ENCODE measurements at places on chromosomes 2 and 18.

DNA sequence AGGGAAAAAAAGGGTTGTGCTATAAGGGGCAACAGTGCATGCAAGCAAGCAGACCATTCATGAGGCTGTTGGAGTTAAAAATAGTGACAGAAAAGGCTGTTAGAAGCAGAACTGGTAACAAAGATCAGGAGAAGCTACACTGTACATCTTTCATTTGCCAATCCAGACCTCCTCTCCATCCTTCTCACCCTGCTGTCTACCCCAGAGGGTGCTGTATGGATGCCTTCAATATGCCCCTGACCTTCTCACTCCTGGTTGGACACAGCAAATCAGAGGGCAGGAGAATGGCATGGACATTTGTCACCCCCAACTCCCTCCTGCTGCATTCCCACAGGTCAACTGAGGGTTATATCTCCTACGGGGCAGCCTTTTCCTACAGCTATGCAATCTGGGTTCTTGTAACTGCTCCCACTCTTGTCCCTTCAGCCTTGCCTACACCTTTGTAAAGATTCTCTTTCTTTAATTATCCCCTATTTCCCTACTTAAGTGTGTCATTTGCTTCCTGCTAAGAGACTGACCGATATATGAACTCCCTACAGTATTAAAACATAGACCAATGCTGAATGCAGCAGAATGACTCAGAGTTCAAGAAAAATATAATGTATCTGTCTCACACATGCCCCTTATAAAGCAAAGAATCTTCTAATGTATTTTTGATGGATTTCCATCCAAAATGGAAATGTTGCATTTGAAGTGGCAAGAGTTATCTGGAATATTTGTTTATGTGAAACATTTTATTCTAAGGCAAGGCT is 169.2 kb upstream of the NCKAP5 start:
- no peak for DNase-seq

DNA sequence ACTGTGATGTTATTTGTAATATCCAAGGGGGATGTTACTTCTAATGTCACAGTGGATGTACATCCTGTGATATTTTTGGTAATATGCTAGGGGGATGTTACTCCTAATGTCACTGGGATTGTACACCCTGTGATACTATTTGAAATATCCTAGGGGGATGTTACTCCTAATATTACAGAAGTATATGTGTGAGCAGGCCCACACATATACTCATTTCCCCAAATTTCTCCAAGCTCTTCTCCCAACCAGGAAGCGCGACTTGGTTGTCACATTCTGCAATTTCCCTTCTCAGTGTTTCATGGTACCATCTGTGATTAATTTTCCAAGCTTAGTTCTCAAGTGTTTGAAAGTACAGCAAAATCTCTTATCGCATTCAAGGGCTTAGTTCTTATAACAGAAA is 29.5 kb upstream of the CHN1 start:
- no peak for DNase-seq

DNA sequence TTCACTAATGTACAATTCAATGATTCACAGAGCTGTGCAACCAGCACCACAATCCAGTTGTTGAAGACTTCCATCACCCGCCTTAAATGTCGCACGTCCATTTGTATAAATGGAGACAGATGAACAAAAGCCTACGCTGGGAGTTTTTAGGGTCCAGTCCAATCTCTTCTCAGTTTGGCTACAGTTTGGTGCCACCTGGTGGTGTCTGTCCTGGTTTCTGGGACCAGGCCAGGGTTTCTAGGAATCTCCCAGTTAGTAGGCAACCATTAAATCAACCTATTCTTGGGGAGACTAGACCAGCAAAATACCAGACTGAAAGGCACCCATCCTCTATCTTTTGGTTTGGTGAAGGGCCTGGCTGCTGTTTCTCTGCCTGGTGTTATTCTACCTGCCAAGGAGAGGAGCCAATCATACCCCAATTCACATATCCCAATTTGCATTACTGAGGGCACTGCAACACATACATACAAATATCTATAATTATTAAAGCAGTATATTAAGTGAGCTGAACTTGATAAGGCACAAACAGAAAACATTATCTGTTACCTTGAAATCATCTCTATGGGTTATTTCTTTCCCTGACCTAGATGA is 3.2 kb upstream of the DDX1 start:
- no peak for DNase-seq

- DNase-seq = no peak
Measured at GRCh38 chr2:9327873-9328352, 95.4 kb downstream of the ITGB1BP1 start.

GRCh38 chr2:214482728-214483127 is 71.9 kb downstream of the VWC2L start:
- no peak for DNase-seq

DNA sequence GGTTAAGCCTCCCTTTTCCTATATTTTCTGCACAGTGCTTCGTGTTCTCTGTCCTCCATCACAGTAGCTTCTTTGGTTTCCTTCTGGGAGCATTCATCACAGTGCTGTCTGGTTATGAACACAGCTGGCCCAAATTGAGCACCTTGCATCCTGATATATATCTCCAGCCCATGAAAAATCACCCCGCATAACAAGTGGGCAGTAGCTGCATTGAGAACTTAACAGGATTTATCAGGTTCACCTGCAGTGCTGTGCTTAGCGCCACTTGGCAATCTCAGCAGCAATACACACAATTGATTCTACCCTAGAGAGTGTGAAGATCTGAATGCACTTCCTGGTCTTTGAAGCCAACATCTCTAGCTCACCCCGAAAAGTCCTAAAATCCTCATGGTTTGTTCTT is 408.0 kb downstream of the RNF144A start:
- no peak for DNase-seq

GRCh38 chr2:174717273-174717672 is 47.0 kb downstream of the CHRNA1 start:
- DNase-seq = no peak

DNA sequence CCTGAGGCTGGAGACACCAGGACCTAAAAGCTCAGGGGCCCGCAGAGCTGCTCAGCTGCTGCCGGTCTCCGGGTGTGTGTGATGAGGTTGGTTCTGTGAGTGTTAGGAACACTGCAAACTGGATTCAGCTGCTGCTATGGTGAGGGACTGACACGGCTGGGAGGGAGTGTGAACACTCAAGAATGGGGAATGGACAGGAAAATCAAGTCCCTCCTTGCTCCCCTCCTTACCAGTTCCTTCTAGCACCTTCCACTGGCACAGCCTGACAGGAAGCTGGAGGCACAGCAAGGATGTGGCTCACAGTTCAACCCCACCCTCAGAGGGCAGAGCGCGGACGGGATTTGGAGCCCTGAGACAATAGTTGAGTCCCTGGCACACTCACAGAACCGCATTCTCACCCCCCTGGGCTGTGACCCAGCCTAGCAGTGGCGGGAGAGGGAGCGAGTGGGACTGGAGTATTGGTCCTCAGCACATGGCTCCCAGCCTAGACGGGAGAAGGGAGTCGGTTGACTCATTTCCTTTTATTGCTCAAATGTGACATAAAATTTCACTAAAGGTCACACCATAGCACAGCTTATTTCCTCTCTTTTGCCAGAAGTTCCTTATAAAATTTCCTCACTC is 42.5 kb downstream of the LRRC30 start:
- no peak for DNase-seq

GRCh38 chr2:135909976-135910375 is 33.7 kb upstream of the MCM6 start:
- DNase-seq = no peak

DNA sequence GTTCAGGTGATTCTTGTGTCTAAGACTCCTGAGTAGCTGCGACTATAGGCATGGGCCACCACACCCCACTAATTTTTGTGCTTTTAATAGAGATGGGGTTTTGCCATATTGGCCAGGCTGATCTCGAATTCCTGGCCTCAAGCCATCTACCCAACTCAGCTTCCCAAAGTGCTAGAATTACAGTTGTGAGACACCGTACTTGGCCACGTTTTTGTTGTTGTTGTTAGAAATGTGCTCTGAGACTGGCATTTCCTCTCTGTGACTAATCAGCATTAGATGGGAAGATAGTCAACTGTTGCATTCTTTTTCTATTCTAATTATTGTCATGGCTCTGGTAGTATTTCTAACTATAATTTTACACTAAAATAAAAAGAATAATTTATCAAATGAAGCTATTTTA is 191.7 kb downstream of the CAMKMT start:
- DNase-seq = no peak

- DNase-seq = no peak
Measured at GRCh38 chr2:158497486-158497885, 40.7 kb downstream of the PKP4 start.

DNA sequence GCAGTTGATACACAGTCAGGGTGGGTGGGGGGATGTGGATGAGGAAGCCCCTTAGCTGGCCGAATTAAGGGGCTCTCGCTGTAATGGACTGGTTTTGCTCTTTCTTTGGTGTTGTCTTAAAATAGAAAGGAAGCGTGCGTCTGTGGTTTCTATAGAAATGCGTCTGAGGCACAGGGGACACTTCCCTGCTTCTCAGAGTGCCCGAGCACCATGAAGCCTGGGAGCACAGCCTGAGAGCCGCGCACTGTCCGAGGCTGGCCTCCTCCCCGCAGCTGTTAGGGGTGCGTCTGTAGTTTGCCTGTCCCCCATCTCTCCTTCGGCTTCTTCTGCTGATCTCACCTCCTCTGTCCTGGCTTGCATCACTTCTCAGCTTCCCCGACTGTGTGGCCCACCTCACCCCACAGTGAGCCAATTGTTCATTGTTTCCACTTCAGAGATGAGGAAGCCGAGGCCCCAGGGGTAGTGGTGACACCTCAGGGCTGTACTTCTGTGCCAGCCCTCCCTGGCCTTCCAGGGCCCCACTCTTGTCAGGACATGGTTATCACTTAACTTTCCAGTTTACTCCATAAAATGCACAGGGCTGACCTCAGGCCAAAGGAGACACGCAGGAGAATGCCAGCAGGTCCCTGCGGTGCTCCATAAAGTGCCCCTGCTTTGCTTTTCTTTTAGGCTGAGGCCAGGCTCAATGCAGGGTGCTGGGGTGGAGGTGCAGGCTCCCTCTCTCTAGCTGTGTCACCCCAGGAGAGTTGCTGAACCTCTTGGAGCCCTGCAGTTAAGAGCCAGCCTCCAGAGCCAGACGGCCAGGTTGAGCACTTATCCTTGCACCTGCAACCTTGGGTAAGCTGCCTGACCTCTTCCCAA is 210.6 kb downstream of the SEPTIN10 start:
- no peak for DNase-seq

- no peak for DNase-seq
Measured at GRCh38 chr2:226154610-226155009, 645.0 kb downstream of the IRS1 start.

- no peak for DNase-seq
Measured at GRCh38 chr2:218019411-218020060, 16.7 kb upstream of the TNS1 start.

- no peak for DNase-seq
Measured at GRCh38 chr2:37506407-37507050, 162.1 kb downstream of the QPCT start.

GRCh38 chr18:31980863-31981262 is 37.8 kb upstream of the RNF125 start:
- DNase-seq = no peak

All from activated gamma-delta T cell (primary cell).